ENCODE measurements at places on chromosomes 2 and 18.

DNA sequence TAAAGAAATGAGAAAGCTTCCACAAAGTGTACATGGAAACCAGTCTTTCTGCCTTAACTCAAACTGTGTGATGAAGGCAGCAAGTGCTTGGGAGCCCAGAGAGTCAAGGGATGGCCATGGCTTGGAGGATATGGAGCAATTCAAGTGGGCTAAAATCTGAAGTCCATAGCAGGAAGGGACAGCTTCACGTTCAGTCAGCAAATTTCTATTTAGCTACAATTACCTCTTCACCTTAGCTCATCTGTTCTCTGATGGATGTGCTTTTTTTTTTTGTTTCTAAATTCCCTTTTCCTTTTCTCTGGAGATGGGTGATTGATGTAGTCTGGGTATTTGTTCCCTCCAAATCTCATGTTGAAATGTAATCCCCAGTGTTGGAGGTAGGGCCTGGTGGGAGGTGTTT, 4.9 kb upstream of the IL1A start:
- no peak for DNase-seq

GRCh38 chr2:133599211-133599803, 31.0 kb upstream of the NCKAP5 start:
- no peak for DNase-seq

DNA sequence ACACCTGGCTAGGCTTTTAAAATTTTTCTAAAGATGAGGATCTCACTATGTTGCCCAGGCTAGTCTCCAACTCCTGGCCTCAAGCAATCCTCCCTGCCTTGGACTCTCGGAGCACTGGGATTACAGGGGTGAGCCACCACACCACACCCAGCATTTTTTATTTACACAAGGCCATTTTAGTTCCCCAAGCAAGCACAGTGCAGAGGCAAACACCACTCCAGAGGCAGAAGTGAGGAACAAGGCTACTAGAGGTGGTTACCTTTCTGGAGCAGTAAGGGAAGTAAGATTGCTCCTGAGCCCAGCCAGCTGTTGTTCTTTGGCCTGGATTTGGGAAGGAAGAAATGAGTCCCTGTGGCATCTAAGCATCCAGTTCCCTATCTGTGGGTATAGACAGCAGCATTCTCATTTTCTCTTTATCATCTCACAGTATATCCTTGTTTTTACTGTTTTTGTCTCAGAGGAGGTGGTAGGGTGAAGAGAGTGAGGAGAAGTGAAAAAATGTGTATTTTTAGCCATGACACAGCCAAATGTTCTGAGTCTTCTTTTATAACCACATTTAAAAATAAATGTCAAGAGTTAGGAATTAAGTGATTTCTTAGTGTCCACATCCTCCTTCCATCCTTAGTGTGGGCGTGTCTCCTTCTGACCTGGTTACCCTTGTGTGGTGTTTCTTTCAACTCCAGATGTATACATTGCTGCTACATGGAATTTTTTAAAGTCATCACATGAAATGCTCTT, 10.5 kb upstream of the TTC39C start:
- no peak for DNase-seq

DNA sequence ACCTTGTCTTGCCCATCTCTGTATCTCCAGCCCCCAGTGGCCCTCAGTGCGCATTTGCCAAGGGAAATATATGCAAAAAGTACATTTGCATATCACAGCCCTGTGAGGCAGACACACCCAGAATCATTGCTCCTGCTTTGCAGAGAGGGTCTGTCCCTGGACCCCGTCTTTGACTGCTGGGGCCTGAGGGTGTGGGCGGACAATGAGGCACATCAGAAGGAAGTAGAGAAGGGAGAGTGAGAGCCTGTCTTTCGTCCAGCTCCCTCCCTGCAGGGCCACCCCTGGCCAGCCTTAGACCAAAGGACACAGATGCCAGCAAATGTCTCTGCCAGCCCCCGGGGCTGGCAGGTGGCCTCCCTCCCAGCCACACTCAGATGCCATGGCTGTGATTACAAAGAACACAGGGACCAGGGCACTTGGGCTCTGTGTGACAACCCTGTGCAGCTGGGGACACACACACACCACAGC, 516.2 kb upstream of the MYT1L start:
- DNase-seq: no peak

GRCh38 chr2:141439524-141439923, 691.3 kb downstream of the LRP1B start:
- no peak for DNase-seq

DNA sequence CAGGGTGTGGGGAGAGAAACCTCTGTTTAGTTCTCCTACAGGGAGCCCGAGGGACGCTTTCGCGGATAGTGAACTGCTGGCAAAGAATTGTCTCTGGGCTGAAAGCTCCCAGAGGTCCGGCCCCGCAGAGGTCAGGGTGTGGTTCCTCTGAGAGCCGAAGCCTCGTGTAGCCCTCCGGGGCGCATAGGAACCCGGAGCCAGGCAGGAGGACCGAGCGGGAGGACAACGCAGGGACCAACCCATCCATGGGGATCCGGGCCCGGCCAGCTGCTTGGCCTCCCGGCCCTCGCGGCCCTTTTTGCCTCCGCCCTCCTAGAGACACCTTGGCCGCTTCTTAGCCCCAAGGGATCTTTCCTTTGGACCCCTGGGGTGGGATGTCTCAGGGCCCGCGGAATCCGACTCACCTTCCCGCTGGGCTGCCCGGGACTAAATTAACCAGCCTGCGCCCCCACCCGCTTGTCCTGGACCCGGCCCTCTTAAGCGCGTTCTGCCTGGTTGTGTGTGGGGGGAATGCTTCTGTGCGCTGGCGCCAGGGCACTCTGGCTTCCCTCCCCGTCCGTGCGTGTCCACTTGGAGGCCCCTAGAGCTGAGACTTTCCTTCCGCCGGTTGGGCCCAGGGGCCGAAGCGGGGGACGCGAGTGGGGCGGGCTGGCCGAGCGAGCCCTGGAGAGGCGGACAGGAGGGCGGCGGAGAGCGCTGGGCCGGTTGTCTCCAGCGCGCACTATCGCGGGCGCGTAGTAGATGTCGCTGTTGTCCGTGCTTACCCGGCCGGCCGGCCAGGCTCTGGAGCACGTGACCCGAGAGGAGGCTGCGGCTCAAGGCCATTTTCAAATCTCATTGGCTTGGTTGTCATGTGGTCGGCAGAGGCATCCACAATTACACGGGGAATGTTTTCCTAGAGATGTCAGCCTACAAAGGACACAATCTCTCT, at the start of gene HOXD10:
Gene HOXD10, plus strand, starts transcription at position 896 of the 931 bp plus-strand sequence. CDS start 56 bp downstream, outside the sequence.
- peak; percentile 85 for DNase-seq

DNA sequence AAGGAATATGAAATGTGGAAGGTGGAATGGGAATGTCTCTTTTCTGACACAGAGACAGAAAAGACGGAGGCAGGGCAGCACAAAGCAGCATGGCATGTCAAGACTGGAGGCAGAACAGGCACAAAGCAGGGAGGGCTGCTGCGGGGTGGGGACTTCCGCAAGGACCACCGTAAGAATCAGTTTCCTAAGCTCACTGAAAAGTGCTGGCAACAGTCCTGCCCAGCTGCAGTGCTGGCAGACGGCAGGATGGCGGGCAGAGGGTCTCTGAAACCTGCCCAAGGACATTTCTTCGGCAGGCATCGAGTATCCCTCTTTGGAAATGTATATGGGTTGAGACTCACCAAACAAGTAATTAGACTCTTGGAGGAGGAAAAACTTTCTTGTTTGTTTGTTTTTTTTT, 54.9 kb downstream of the FAM178B start:
- DNase-seq: no peak

- DNase-seq: peak; percentile 53
These were observed 14.9 kb upstream of the SNED1 start for GRCh38 chr2:240983361-240983995.

- no peak for DNase-seq
These were observed 47.4 kb downstream of the EXOC6B start for GRCh38 chr2:72778410-72778809.

- DNase-seq: no peak
These were observed 192.8 kb downstream of the AGPS start for GRCh38 chr2:177585234-177585863.

DNA sequence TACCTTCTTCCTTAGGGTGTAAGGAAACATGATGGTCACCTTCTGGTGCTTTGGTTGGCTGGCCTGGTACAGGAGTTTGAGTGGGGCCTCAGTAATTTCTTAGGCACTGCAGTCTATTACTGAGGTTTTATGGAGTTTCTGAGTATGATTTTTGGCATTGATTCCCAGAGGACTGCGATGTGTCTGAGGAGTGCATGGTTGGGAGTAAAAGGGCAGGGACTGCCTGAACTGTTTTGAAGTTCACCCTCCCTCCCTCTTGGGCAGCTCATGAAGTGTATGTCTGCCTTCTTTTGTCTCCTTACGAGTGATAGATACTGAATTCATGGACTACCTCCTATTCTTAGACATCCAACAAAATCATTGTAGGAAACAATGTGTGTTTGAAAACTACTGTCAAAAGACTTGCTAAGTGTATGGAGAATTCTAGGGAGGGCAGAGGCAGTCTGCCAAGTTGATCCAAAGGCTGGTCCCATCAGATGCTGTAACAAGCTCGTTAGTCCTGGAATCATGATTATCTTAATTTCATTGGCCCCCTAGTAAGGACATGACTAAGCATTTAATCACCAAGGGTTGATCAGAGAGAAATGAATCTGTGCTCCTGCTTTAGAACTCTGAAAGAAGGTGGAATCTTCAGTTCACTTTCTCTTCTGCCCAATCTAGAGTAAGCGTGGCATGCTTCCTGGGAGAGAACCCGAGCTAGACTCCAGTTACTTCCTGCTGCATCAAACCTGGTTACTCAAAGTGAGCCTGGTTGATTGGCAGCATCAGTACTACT, 26.5 kb downstream of the LYPD6B start:
- no peak for DNase-seq

DNA sequence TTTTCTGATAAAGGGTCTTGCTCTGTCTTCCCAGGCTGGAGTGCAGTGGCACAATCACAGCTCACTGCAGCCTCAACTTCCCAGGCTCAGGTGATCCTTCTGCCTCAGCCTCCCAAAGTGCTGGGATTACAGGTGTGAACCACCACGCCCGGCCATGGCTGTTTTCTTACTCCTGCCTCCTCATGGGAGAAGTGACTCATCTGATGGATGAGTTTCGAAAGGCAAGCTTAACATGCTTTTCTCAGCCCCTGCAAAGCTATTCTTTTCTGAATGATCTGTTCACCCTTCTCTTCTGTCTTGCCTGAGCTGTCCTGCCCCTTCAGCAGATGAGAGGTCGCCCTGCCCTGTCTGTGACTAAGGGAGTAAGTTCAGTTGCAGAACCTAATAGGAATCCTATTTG, 929 bp upstream of the CREG2 start:
- no peak for DNase-seq

GRCh38 chr2:135742325-135742757, 686 bp downstream of the UBXN4 start:
- DNase-seq: no peak

GRCh38 chr2:108412995-108413710, 35.4 kb downstream of the SULT1C4 start:
- DNase-seq: no peak

DNA sequence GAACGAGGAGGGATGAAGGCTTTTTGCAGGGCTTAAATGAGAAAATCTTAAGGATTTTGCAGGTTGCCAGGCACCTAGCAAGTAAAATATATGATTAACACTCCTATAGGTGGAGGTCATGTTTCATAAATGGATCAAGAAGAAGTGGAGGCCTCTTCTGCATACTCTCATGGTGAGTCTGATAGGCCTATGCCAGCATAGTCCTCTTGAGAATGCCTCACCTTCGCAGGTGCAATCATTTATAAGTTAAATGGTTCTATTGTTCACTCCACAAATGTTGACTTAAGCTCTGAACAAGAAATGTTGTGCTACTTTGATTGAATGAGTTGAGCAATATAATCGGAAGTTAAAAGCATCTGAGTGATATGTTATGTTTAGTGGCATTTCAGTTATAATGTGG, 12.1 kb downstream of the LRRTM1 start:
- no peak for DNase-seq

DNA sequence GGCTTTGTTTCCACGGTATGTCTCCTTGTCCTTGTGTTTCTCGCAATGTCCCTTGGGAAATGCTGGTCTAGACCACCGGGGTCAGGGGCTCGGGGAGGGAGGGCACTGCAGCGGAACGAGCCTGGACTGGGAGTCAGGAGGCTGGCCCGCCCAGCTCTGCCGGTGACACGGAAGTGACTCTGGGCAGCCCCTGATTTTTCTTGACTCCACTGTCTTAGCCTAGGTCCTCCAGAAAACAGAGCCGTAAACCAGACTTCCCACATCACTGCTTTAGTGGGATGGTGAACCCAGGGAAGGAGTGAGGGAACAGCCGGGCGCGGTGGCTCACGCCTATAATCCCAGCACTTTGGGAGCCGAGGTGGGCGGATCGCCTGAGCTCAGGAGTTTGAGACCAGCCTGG, 144.2 kb downstream of the ASB1 start:
- DNase-seq: no peak

DNA sequence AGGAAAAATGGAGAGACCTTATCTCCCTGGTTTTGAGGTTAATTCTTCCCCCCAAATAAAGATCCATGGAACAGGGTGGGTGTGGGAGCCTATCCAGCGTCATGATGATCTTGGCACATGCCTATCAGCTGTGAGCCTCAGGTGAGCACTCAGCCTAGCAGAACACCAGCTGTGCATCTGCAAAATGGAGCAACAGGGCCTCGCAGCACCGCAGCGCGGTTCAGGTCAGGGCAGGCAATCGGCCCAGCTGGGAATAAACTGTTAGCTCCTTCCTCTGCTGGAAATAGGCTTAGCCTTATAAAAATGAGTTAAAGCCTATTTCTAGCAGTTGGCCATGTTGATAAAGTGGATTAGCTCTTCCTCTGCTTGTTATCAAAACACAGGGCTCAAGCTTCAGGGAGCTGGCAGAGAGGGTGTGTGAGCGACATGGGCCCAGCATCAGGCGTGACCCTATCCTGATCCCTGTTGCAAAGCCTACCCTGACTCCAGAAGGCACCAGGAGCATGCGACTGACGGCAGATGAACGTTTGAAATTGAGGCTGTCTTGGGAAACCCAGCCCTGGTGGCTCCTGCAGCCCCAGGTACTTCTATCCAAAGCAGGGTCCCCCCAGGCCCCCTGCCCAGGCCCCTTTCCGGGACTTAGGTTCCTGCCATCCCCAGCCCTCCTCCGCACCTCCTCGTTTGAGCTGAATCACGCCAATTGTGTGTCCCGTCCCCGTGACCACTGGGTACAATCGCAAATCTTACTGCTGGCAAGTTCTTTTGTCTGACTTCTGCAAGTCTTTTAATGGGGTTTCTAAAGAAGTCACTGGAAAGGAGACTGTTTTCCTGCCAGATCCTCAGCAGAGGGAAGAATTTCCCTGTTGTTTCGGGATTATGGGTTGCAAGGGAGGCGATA, 35.4 kb downstream of the ARHGEF4 start:
- DNase-seq: no peak

DNA sequence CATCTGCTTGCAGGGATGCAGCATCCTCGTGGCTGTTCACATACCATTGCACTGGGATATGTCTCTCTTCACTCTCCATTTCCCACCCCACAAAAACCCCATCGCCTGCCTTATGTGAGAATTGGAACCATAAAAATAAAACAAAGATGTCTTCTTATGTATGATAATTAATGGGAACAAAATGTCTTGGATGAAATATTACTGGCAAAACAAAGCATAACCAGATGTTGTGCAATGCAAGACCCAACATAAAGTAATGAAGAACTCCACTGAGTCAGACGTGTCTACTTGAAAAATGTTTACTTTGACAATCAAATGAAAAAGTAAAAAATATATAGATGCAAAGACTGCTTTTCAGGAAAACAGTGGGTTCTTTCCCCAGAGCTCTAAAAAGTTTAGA, 611.3 kb upstream of the SYT4 start:
- no peak for DNase-seq

GRCh38 chr2:238418196-238418998, 8.3 kb upstream of the ASB1 start:
- no peak for DNase-seq

- DNase-seq: no peak
These were observed 19.0 kb upstream of the SERTAD2 start for GRCh38 chr2:64672708-64673107.

Measured in NCI-H1930 (cell line).